ENCODE measurements at places on chromosomes 1 and 21.

GRCh38 chr21:41065539-41065938 lies 102.4 kb upstream of the BACE2 start:
- DNase-seq = no peak

- DNase-seq = no peak
Measured at GRCh38 chr1:69987881-69988280, 217.5 kb downstream of the LRRC40 start.

- no peak for DNase-seq
Measured at GRCh38 chr21:35111321-35111930, 62.3 kb upstream of the RUNX1 start.

- no peak for DNase-seq
Measured at GRCh38 chr1:200526709-200527612, 93.6 kb downstream of the KIF14 start.

- no peak for DNase-seq
Measured at GRCh38 chr1:85485516-85485915, 20.6 kb upstream of the DDAH1 start.

DNA sequence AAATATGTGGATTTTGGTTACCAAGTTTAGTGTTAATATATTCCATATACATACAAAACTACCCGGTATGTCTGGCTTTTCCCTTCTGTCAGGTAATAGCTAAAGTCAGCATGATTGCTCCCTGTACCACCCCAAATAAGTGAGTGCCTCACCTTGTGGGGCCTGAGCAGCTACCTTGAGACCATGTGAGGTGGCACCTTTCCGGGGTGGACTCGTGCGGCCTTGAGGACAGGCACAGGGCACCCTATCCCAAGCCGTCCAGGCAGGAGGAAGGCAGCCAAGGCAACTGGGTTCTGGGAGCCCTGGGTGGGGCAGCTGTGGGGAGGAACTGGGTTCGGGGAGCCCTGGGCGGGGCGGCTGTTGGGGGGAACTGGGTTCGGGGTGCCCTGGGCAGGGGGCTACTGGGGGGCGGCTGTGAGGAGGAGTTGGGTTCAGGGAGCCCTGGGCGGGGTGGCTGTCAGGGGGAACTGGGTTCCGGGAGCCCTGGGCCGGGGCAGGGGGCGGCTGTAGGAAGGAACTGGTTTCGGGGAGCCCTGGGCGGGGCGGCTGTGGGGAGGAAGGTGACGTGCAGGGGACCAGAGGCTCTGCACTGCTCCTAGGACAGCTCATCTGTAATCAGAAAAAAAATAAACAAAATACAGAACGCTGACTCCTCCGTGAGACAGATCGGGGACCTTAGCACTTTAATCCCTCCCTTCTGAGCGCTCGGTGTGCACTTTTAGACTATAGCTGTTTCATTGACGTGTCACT lies 63.3 kb downstream of the POFUT2 start:
- no peak for DNase-seq

DNA sequence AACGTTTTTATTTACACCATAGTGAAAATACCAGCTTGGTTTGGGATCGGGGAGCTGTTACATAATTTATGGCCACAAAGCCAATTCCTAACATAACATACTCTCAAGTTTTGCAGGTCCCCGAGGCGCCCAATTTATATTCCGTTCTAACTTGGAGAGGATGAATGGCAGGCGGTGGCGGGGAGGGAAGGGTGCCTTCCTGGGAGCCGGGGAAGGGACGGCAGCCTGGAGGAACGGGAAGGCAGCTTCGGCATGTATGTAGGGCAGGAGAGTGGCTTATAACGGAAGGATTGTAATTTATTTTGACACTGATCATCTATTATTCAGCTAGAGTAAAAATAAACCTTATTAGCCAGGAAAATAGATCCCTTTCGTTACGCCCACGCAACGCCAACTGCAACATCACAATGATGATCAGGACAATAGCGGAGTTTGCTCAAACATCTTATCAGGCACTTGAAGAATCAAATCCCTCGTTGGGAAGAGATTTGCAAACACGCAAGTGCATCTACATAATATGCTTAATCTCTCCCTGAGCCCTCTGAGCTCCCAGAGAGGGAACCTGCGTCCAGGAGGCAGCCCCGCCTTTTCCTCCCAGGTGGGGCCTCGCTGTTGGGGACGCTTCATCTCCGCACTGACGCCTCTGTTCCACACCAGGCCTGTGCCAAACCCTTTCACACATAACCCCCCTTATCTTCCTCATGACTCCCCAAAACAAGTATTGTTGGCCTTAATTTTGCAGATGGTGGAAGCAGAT lies 93.7 kb upstream of the C1orf174 start:
- DNase-seq = no peak

GRCh38 chr1:2166254-2166653 lies 28.3 kb downstream of the FAAP20 start:
- no peak for DNase-seq

- DNase-seq = no peak
Measured at GRCh38 chr1:238450976-238451375, 560.3 kb upstream of the ZP4 start.

Measured in LNCaP clone FGC (cell line).